OCI-M1 (cell line): ENCODE measurements at places on chromosomes 16 and 17.

DNA sequence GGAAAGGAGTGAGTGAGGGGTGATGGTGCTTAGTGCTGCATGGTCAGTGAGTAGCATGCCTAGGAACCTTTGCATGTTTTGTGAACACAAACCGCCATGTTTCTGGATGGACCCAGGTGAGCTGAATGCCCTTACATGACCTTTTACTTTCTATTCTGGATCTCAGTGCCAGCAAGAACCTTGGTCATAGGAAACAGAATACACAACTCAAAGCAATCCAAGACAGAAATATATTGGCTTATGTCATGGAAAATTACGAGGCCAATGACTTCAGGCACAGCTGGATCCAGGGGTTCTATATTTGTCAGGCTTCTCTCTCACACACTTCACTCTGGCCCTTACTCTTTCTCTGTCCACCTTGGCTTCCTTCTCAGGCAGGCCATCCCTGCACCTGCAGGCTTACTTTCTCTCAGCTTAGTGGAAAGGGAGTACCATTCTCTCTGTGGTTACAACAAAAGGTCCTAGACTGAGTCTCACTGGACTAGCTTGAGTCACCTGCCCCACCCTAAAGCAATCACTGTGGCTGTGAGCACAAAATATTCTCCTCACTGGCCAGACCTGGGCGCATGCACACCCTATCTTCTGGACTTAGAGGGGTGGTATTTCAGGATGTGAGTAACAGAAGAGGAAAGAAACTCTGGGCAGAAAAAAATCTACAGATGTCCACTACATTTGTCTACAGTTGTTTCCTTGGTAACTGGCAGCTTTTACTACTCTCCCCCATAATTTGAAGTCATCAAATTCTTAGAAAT, 20.4 kb upstream of the CPNE2 start:
- no peak for DNase-seq

DNA sequence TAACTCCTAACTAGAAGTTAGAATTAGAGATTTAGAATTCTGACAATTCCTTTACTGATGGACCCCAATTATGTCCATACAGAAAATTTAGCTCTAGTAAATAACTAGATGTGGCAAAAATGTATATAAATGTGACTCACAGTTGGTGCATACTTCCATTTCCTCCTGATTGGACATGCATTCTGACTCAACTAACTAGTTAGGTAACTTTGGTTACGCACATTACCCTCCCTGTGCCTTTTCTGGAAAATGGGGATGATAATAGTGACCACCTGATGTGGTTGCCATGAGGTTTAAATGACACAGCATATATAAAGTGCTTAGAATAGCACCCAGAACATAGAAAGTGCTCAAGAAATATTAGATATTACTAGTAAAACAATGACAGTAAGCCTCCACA, 550.0 kb upstream of the SALL1 start:
- no peak for DNase-seq

DNA sequence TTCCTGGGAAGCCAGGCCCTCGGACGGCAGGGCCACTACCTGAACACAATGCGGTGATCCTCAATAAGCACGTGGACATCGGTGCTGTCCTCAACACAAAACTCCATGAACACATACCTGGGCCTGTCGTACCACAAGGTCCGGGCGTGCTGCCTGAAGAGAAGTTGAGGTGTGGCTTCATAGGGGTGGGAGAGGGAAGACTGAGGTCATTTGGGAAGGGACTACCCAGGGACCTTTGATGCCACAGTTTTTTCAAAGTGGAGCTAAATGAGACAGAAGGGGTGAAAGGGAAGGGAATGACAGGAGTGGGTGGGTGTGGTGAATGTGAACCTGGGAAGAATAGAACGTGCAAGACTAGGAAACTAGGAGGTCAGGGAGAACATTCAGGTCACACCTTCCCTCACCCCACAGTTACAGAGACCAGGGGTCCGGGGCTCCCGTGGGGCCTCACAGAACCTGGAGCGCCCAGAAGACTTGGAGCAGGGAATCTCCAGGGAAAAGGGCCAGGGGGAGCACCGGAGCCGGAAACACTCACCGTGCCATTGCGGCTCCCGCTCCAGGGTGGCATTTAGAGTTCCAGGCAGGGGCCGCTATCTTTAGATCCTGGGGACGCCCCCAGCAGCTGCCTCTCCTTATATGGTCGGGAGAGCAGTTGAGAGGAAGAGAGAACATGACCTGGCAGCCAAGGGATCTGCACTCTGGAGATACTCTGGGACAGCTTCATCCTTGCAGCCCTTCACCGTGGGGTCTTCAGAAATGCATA, at the start of gene PTGES3L:
Gene PTGES3L, minus strand, starts transcription at position 570 of the 763 bp plus-strand sequence. Its CDS starts 27 bp downstream, at position 543.
- peak; percentile 80 for DNase-seq

GRCh38 chr16:64167936-64168335, 953.9 kb downstream of the CDH11 start:
- DNase-seq = no peak

GRCh38 chr17:37787055-37787757, 42.3 kb upstream of the HNF1B start:
- no peak for DNase-seq

DNA sequence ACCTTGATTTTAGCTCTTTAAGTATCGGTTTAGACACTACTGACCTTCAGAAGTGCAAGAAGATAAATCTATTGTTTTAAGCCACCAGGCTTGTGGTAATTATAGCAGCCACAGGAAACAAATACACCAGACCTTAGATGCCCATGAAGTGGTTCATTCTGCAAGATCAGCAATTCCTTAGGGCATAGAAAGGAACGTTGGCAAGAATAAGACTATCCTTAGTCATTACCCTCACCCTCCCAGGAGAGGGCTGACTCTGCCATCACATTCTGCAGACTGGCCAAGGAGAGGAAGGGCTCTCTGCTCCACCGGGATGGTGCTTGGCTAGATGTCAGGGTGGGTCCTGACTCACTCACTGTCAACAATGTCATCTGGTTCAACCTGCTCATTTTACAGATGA, 14.1 kb upstream of the NDEL1 start:
- no peak for DNase-seq

GRCh38 chr17:40510328-40510648, 8.9 kb upstream of the TNS4 start:
- no peak for DNase-seq

GRCh38 chr17:33469911-33470310, 176.8 kb upstream of the ASIC2 start:
- DNase-seq = no peak

DNA sequence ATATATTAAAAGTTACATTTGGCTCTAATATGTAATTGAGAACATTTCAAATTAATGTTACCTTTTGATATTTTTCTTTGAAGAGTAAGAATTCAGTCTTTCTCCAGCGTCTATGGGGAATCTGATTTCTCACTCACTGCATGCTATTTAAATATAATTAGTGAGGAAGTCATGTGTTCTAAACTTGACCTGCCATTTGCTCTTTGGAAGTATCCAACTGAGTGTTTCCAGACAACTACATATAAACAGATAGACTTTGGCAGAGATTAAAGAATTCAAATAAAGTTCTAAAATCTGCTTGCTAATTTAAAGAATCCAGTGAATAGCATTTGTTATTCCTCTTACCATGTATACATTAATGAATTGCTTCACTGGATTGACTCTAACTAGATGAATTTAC, 23.5 kb downstream of the OMG start:
- no peak for DNase-seq

- DNase-seq = no peak
These were observed 8.2 kb downstream of the VPS4A start for GRCh38 chr16:69319381-69319780.

GRCh38 chr16:85197611-85198566, 85.6 kb upstream of the CIBAR2 start:
- DNase-seq = no peak

GRCh38 chr16:67141391-67141790, 9.4 kb downstream of the B3GNT9 start:
- DNase-seq = no peak

DNA sequence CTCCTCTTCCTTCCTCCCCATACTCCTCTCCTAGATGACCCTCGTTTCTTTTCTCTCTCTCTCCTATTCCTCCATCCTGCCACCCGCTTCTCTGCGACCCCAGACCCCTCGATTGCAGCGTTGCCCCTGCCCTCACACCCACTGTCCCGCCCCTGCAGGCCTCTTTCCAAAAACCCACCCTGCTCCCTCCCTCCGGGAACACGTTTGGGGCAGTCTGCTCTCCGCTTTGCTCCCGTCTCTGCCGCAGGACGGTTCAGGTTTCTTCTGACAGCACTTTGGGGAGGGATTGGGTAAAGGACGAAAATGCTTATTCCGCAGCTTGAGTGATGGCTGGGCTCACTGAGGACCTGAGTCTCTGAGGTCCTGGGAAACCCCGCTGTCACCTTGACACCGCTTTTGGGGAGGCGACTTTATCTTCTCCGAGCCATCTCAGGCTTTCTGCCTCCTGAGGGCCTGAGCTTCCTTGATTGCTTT, 690 bp downstream of the NDE1 start:
- peak; percentile 54 for DNase-seq

GRCh38 chr16:68732042-68732680, 4.9 kb upstream of the CDH1 start:
- peak; percentile 74 for DNase-seq

DNA sequence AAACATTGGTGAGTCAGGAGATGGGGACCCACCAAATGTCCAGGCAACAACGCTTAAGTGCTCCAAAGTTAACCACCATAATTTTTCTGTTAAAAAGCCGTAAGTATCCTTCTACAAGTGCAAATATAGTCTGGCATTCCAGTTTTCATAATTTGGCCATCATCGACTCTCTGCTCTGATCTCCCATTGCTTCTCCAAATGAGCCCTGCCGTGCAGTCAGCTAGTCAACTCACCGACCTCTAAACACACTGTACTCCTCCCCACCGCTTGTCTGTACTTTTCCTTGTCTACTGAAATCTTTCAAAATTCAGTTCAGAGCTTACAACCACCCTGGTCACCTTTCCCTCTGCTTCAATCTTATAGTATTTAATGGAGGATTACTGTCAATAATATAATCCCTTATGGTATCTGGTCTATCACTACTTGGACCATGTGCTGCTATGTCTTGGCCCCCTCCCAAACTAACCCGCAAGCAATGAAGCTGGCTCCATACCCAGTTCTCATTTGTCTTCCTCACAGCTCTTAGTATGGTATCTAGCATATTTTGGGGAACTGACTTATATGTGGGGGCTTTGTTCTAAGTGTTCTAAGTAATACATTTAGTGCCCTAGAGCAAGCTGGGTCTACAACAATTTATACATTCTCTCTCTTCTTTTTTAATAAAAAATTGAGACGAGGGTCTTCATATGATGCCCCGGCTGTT, 52.7 kb upstream of the SLC25A19 start:
- DNase-seq = no peak

DNA sequence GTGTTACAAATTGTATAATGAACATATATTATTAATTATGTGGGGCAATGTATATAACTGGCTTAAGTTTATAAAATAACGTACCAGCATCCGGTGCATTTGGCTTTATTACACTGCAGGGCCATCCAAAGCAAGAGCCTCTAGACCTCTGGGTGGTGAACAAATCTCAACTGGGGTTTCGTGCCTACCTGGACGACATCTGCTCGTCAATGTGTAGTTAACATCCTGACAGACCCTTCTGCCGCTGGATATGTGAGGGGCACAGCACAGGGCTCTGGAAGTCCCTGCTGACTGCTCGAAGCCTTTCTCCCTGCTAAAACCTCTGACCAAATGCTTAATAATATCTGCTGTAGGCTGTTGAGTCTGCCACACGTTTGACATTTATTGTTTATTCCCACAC, 2.3 kb downstream of the TMEM186 start:
- DNase-seq = no peak

DNA sequence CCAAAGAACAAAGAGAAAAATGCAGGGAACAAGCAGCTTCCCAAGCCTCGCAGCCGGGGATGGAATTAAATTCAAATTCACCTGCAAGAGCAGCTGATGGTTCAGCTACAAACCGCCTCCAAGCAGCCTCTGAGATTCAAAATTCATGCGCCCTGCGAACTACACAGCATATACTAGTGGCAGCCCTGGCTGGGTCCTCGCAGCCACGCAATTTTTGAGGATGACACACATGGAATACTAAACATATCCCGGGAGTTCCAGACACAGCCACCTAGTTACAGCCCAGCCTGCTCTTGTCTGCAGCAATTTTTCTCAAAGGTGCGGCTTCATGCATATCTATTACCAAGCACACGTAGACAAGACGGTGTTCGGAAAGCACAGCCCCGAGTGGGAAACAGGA, 35.9 kb upstream of the KIFC3 start:
- no peak for DNase-seq

DNA sequence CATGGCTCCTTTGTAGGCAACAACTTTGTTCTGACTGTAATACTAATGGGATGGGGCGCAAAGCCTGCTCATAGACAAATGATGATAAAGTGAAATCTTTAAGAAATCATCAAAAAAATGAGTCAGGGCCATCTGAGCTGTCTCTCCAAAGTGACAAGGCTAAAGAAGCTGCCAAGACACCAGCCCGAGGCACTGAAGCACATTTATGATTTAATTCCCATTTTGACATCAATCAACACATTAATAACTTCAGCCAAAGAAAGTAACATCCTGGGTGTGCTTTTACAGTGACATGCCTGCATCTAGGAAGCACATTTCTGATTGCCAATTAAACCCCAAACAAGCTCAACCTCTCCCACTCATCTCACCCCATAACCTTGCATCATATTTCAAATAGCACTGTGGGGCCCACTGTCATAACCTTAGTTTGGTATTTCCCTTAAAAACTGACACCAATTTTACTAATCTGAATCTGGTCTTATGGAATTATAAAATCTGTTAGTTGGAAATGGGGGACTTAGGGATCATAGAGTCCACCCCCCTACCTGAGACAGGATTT, 676.6 kb downstream of the TOX3 start:
- DNase-seq = no peak

GRCh38 chr17:73588301-73588846, 55.9 kb downstream of the SDK2 start:
- DNase-seq = no peak

- peak; percentile 92 for DNase-seq
These were observed 55.6 kb upstream of the ALOX12 start for GRCh38 chr17:6940186-6940649.

GRCh38 chr16:81337097-81337496, 22.3 kb downstream of the GAN start:
- DNase-seq = no peak

GRCh38 chr17:33679595-33679994, 386.5 kb upstream of the ASIC2 start:
- DNase-seq = no peak

DNA sequence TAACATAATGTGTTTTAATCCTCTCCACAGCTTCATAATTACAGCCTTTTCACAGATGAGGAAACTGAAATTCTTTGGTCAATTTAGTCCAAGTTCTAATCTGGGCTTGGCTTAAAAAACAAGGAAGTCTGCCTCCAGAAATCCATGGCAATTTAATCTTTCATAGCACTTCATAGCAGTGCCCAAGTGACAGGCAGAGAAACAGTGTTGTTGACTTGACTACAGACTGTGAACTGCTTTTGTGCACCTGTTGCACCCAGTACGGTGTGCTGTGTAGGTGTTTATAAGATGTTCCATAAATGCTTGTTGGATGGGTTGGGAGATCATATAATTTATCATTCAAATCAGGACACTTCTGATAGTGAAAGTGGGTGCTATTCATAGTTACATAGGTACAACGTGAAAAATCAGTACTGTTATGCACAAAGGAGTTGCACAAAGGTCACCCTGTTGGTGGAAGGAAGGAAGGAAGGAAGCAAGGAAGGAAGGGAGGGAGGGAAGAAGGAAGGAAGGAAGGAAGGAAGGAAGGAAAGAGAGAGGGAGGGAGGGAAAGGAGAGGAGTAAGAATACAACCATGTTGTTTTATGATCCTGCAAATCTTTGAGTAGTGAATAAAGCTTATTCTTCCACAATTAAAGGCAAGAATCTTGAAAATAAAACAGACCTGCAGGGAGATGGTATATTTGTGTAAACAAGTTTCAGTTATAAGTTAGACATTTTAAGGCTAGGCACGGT, 56.5 kb upstream of the HLF start:
- DNase-seq = no peak
